Fibroblast of upper back skin (primary cell): ENCODE measurements at places on chromosomes 12 and 14.

DNA sequence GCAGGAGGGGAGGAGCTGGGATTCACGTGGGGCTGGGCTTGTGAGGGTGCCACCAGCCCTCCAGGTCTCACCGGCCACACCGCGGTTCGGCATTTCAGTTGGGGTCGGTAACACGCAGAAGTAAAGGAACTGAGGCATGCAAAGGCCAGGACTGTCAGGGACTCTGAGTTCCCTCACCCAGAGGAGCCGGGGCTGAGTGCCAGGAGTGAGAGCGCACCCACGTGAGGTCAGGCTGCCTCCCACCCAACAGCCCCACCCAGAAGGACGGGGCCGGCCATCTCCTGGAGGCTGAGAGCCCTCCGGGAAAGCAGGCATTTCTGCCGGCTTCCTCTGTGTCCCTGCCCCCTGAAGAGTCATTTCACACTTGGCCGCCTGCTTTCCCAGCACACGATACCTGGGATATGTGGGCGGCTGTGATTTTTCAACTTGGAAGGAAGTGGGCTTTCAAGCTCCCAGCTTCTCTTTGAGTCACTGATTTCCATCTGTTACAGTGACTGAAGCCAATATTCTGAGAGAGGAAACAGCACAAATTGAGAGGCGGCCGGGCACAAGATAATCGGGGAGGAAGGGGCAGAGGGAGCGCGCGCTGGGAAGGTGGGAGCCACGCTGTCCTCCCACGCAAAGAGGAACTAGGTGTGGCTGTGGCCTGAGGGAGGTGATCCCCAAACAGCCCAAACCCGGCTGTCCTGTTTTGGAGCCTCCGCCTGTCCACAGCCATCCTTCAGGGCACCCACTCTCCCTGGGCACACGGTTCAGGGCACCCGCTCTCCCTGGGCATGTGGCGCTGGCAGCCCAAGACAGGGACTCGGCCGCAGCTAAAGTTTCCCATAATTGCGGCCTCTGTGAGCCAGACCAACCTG lies 19.0 kb downstream of the GALNT9 start:
- DNase-seq: no peak

GRCh38 chr14:33061667-33062325 lies 123.1 kb downstream of the NPAS3 start:
- no peak for DNase-seq

DNA sequence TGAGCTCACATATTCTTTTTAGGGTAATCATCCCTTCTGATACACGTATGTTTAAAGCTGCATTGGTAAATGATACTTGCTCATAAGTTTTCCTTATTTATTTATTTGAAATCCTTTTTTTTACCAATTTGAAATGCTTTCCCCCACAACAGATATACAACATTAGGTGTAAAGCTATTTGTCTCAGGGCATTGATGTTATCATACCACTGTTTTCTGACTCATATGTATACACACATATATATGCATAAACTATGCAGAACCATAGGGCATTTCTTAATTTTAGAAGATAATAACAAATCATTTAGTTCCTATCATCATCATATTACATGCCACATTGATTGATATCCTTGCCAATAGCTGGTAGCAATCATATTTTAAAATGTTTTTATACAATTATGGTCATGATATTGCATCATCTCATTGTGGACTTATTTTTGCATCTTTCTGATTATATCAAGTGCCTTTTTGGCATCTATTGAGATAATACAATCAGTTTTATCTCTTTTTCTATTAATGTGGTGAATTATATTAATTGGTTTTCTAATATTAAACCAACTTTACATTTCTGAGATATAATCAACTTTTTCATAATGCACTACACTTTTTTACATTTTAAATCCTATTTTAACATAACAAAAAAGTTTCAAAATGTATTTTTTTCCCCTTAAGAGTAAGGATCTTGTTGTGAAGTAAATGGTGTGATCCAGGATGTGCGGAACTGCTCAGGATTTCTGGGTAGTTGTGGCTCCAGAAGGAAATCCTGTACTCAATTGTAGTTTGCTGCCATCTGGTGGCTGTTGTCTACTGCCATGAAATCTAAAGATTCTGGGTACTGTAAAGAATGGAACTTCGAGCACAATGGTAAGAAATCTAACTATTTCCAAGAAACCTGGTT lies 16.7 kb downstream of the OR9K2 start:
- peak; percentile 28 for DNase-seq

GRCh38 chr14:66094001-66094727 lies 392.0 kb upstream of the CCDC196 start:
- DNase-seq: no peak

DNA sequence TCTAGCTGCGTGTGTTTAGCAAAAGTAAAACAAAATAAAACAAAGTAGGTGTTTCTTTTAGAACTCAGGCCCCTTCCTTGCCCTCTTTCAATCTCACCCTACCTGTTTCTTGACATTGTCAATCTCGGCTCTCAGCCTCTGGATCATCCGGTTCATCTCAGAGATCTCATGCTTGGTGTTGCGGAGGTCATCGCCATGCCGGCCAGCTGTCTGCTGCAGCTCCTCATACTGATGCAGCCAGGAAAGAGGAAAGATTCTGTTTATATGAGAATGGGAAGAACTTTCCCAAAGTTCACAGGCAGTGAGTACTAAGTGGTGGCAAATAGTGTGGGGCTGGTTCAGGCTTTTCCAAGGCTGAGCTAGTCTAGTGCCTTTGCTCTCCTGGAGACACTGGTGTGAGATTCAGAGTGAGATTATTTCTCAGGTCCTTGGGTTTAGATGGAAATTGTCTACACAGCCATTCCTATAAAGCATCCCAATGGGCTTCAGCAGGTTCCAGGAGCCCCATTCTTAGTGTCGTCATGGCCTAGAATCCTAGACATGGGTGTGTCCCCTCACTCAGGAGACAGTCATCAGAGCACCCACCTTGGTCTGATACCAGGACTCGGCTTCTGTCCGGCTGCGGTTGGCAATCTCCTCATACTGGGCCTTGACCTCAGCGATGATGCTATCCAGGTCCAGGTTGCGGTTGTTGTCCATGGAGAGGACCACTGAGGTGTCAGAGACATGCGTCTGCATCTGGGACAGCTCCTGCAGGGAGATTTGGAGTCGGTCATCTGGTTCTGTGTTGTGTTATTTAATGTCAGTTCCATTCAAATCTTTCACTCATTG lies 3.0 kb downstream of the KRT5 start:
- no peak for DNase-seq

DNA sequence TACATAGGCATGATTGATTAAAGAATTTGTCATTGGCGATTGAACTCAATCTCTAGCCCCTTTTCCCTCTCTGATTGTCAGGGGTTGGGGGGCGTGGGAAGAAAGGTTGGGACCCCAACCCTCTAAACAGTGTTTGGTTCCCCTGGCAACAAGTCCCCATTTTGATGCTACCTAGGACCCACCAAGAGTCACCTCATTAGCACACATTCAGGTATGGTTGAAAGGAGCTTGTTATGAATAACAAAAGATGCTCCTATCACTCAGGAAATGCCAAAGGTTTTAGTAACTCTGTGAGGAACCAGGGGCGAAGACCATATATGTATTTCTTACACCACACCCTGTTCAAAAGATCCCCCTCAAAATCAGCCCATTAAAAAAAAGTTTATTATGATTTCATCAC lies 14.3 kb downstream of the RNF212B start:
- DNase-seq: no peak

DNA sequence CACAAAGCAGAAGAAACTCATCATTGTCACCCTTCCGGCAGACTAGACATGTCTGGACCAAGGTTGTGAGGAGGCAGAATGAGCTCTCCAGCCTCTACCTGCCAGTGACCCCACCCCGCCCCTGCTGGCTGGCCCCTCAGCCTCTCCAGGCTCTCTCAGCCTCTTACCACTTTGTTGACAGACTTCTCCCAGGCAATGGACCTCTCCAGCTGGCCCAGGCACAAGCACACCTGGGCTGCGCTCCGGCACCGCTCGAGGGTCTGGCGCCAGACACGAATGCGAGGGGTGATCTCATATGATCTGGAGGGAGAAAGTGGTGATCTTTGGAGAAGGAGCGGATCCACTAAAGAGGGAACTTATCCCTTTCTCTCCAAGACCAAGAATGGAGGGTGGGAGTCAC lies 30.3 kb downstream of the BAZ2A start:
- no peak for DNase-seq

GRCh38 chr14:52846591-52846990 lies 55.2 kb upstream of the GNPNAT1 start:
- no peak for DNase-seq

- peak; percentile 21 for DNase-seq
Measured at GRCh38 chr14:85387181-85387580, 142.8 kb upstream of the FLRT2 start.

DNA sequence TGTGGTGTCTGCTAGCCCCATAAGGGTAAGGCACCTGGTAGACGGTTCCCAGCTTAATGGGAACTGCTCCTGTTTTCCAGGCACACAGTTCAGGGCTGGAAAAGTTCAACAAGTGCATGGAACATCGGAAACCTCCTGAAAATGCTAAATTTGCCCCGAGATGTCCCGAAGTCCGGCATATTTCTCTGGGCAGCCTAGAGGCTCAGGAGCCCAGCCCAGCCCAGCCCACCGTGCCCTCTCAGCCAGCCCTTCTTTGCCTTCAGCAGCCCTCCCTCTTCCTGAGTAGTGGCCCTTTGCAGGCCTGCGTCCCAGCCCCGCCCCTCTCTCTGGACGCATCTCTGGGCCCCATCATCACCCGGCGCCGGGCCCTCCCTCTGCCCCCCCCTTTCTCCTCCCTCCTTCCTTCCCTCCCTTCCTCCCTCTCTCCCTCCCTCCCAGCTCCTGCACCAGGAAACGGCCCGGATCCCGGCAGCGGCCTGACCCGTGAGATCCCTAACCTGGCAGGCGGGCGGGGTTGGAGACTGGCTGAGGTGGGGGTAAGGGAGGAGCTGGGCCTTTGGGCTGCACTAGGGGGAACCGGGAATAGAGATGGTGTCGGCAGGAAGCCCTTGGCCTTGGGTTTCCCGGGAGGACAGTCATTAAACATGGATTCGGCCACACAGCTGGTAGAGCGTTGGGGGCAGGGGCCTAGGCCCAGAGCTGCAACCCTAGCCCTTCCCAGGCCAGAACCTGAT lies at the start of gene BCL2L2:
BCL2L2 (plus strand) TSS at position 422 of the 734 bp plus-strand sequence. CDS start 935 bp downstream, outside the sequence.
- peak; percentile 88 for DNase-seq

GRCh38 chr14:95155045-95155444 lies 2.3 kb downstream of the DICER1 start:
- DNase-seq: no peak

DNA sequence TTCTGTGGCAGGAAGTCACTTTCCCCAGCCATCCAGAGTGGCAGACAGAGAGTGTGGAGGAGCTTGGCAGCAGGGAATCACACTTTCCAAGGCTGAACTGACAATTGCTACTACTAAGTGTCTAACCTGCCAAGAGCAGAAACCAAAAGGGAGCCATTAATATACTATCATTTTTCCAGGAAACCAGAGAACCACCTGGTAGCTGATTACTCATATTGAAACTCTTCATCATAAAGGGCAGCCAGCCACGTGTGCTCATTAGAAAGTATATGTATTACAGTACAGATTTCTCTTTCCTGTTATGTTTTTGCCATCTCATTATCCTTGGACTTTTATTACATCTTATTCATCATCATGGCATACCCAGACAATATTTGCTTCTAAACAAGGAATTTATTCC lies 374.9 kb downstream of the GXYLT1 start:
- no peak for DNase-seq

DNA sequence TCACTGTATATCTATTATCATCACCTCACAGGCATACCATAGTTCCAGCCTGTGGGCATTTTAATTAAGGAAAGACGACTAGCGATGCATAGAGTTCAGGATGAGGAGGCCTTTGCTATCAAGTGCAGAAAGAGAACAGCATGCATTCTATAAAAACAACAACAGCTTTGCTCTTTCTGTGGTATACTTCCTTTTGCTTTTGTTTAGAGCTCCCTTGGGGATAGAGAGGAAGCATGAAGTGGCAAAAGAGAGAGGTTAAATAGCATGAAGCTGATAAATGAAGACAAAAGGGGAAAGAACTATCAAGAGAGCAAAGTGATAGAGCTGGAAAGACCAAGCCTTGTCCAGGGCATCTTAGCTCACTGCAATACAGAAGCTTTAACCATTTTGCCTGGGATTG lies 23.5 kb downstream of the IFNG-AS1 start:
- DNase-seq: no peak

GRCh38 chr14:37985826-37986470 lies 221.8 kb upstream of the SSTR1 start:
- peak; percentile 65 for DNase-seq

GRCh38 chr12:110694330-110694901 lies 5.5 kb upstream of the HVCN1 start:
- no peak for DNase-seq

DNA sequence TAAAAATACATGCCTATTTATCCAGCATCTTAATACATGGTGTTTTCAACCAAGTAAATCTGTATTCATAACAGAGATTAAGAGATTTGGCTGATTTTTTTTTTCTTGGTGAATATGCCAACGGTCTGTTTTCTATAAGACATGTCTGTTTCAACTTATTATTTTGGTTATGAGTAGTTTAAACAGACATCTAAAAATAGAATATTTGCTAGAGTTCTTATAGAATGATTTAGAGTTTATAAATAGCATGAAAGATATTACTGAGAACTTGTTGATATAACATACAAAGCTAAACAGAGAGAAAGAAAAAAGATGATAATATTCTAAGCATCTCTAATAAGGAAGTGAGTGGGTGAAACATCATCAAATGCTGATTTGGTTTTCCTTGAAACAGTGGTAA lies 199.9 kb downstream of the CCDC91 start:
- DNase-seq: no peak

GRCh38 chr14:24422261-24422660 lies 7.2 kb downstream of the CBLN3 start:
- no peak for DNase-seq

- DNase-seq: no peak
Measured at GRCh38 chr14:82492157-82492556, 958.5 kb upstream of the SEL1L start.

DNA sequence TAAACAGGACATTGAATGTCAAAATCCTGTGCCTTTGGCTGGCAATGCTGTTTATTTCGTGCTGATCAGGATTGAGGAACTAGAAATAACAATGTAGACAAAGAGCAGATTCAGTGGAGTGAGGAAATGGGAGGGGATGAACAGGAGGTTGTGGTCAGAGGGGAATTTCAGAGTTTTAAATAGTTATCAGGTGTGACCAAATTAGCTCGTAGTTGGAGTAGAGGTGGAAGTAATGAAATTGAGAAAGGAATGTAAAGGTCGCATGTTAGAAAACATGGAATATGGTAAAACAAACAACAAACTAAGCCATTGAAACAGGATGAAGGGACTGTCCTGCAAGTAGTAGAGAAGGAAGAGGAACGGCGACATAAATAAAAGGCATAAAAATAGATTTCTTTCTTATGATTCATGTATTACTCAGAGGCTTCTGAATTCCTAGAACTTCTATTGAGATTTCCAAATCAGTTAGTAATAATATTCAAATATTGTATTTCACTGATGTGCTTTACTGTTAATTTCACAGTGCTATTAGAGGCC lies 9.5 kb upstream of the SAV1 start:
- DNase-seq: peak; percentile 72

DNA sequence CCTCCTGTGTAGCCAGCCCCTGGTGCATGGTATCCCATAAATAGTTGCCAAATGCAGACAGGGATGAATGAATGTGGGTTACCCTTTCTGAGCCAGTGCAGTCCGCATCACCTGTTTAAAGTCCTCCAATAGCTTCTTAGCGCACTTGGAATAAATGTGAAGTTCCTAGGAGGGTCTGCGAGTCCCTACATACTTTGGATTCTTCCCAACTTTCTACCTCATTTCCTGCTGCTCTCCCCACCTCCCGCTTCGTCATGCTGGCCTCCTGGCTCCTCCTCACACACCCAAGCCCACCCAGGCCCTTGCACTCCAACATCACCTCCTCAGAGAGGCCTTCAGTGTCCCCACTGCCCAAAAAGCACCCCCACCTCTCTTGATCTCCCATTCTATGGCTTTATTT lies 17.7 kb downstream of the RFX4 start:
- no peak for DNase-seq

GRCh38 chr14:67962215-67962644 lies 142.7 kb downstream of the RAD51B start:
- no peak for DNase-seq
